ENCODE measurements at places on chromosomes 16 and 17. TPM values are rescaled to one million over a fixed set of nuclear protein-coding genes. Genes with fewer than 3 reads are reported as not detected.

The CACNG3 gene
- not detected for total RNA-seq

The TBC1D26 gene
- total RNA-seq = not detected

The CNOT1 gene
- total RNA-seq = 175 TPM

The ANKFN1 gene
- total RNA-seq = not detected

The CCL8 gene
- total RNA-seq = 1.2 TPM

The RSKR gene
- total RNA-seq = 5.1 TPM

The NPIPB5 gene
- 76.7 TPM for total RNA-seq

The HCRT gene
- not detected for total RNA-seq

The SLC38A8 gene
- not detected for total RNA-seq

The CCDC78 gene
- 3.8 TPM for total RNA-seq

The SLC13A2 gene
- total RNA-seq = not detected

The TSEN54 gene
- 7.4 TPM for total RNA-seq

The ABCA3 gene
- 2.3 TPM for total RNA-seq

The CX3CL1 gene
- 0.33 TPM for total RNA-seq
